ENCODE measurements at places on chromosomes 11 and 22.

GRCh38 chr11:59216641-59217564 lies 4.2 kb upstream of the MPEG1 start:
- DNase-seq, result peak; percentile 93

GRCh38 chr11:66725647-66726046 lies 3.4 kb downstream of the SPTBN2 start:
- DNase-seq, result no peak

DNA sequence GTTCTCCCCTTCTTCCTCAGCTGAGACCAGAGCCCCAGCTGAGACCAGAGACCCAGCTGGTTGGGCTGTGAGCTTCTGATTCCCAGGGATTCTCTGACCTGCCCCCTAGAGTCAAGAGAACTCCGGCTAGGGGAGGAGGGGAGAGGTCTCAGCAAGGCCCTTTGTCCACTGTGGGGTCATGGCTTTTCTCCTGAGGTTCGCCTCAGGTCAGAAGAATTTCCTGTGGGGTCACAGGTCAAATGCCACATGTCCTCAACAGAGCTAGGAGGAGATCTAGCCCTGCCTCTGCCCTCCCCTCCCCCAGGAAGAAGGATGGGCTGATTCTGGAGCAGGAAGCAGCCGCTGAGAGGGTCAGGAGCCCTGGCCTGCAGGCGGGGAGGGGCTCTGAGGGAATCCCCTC lies 23.7 kb downstream of the HTR3A start:
- DNase-seq, result no peak

DNA sequence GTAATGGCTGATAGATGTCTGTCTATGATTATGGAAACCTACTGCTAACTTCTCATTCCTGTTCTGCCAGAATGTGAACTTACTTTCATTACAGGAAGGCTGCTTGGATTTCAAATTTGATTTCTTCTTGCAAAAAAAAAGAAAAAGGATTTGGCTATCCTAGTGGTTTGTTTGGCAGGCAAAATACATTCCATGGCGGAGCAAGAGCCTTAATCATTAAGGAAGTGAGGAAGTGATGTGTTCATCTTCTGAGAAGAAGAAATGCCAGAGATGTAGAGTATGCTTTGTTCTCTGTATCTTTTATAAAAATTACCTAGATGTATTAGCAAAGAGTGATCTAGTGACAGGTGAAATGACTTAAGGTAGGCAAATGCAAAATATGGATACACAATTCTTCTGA lies 356.3 kb downstream of the SOX6 start:
- DNase-seq, result no peak

DNA sequence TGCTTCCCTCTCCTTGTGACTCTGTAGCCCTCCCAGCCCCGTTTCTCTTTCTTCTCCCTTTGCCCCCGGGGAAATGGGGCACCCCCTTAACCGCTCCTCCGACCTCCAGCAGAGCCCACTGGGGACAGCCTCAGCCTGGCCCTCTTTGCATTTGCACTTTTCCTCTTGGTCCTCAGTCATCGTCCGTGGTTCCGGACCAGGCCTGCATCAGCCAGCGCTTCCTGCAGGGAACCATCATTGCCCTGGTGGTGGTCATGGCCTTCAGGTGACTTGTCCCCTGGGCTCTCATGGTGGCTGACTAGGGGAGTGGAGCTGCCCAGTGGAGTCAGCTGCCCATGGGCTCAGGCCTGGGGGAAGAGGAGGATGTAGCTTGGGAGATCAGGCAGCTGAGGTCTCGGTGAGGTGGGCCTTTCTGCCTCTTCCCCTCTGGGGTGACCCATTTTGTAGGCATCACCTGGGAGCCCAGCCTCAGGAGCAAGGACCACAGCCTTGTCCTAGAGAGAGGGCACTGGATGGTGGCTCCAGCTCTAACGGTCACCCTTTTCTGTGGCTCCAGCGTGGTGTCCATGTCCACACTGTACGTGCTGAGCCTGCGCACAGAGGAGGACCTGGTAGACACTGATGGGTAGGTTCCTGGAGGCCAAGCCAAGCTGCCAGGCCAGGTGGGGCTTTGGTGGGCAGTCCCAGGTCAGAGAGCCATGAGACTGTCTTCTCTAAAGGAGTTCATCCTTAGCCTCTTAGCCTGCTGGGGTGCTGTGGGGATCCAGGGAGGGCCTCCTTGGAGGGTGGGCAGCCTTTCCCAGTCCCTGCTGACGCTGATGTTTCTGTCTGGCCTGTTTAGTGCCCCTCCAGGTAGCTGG lies 12.5 kb downstream of the TMEM258 start:
- DNase-seq, result no peak

- no peak for DNase-seq
Measured at GRCh38 chr11:95780544-95780943, 9.0 kb downstream of the FAM76B start.

DNA sequence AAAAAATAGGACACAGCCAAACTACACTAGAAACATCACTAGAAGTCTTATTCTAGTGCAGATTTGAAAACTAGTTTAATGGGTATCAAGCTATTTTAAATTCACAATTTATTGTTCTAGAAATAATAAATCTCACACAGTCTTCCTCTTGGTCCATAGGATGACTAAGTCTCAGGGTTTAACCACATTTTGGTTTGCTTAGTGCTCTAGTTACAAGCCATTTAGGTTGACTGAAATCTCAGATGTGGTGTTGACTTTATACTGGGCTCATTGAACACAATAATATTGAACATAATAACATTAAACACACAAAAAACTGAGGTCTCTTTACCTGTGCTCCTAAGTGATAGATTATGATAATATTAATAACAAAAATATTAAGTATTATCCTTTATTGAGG lies 760.3 kb upstream of the CCDC179 start:
- DNase-seq, result no peak

GRCh38 chr11:58927393-58928106 lies 11.7 kb upstream of the GLYATL1 start:
- no peak for DNase-seq

All from inflammatory macrophage treated with lipopolysaccharide for 1 hour (primary cell).